ENCODE measurements at places on chromosomes 7 and 10.

- peak; percentile 76 for DNase-seq
Measured at GRCh38 chr7:5494683-5495561, 71.3 kb upstream of the TNRC18 start.

- DNase-seq, result no peak
Measured at GRCh38 chr7:102840404-102840803, 72.4 kb upstream of the LRRC17 start.

- DNase-seq, result no peak
Measured at GRCh38 chr10:72276421-72277339, 3.0 kb downstream of the DDIT4 start.

- no peak for DNase-seq
Measured at GRCh38 chr10:21304198-21304597, 221.3 kb downstream of the SKIDA1 start.

GRCh38 chr7:70408891-70409290, 723.1 kb upstream of the GALNT17 start:
- DNase-seq, result no peak

DNA sequence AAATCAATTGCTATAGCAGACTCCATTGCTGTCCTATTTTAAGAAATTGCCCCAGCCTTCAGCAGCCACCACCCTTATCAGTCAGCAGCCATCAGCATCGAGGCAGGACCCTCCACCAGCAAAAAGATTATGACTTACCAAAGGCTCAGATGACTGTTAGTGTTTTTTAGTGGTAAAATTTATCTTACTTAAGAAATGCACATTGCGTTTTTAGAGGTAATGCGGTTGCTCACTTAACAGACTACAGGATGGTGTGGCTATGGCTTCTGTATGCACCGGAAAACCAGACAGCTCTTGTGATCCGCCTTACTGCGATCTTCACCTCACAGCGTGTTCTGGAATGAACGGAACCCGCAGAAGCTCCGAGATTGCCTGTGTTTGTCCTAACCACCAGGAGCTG, 58.1 kb downstream of the WDR37 start:
- DNase-seq, result no peak
